ENCODE measurements at places on chromosomes 2 and 18.
A peak's percentile ranks its signal among the peaks of the same experiment; 100 is the strongest.

DNA sequence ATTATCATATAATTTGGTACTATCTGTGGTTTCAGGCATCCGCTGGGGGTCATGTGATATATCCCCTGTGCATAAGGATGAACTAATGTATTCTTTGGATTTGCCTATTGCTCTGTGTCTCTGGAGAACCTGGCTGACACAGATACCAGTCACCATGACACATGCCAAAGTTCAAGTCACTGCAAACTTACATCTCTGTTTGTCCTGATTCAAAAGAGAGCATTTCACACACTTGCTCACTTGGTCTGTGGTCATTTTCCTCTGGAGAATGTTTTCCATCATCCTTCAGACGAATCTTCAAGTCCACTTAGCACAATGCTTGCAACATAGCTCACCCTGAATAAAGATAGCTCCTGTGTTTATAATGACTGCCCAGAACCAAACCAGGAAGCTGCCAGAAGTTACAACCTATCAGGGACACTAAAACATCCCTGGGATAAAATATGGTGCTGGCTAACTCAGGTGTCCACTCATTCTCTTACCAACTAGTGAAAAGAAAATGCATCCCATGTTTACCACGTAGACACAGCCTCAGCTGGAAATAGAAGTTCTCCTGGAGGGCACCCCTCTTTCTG, 18.1 kb downstream of the SULT1C3 start:
- no peak for DNase-seq

DNA sequence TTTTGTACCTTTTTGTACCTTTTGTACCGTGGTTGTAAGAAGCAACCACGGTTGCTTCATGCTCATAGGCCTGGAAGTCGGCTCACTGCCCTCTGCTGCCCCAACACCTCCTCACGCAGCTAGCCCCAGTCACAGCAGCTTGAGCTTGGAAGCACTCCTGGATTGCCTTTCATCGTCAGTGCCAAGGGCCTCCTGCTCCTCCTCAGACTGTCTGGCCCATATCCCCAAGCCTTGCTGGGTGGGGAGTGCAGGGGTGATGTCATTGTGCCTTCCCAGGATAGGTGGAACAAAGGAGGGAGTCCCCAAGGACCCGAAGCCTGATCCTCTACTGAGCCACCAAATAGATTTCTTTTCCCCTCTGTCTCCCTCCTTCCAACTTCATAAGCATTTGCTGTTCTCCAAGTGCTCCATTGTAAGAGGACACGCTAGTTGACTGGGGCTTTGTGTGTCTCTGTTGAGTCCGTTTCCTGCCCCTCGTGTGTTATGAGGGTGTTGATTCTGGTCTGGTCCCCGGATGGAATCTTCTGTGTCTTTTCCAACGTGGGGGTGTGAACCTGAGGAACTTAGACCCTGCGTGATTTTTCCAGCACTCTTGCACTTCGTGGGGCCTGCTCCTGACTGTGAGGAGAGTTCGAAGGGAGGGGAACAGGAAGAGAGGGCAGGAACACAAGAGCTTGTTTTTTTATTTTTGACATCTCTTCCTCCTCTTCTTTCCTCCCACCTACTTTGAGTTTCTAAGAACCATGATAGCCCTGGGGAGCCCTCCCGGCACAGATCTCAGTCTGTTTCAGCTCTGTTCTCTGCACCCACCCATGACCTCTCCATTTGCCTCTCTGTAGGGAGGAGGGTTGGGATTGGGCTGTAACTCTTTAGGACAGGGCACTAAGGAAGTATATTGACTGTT, 127.2 kb upstream of the EML6 start:
- peak; percentile 20 for DNase-seq

- DNase-seq = peak; percentile 74
These were observed 12.7 kb downstream of the INPP1 start for GRCh38 chr2:190355968-190356644.

DNA sequence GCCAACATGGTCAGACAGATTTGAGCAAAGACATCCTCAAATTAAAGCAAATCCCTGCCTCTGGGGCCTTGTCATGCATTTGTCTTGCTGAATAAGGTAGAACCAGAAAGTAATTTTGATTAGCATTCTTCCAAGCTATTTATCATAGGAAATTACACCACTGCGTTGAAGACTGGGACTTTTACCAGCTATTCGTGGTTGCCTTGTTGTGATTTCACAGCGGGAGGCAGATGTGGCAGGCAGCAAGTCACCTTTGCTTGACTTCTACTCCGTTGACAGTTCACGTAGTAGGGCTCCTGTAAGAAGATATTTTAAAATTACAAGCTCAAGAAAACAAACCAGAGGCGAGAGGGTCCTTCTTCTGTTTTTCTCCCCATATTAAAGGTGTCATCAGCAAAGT, 80.6 kb downstream of the EN1 start:
- no peak for DNase-seq

GRCh38 chr2:238803996-238804870, 43.7 kb upstream of the TWIST2 start:
- no peak for DNase-seq

Data from Kasumi-1 (cell line).